Endodermal cell (in vitro differentiated cells): ENCODE measurements at places on chromosomes 6 and 20. TPM values are rescaled to one million over a fixed set of nuclear protein-coding genes. Genes with fewer than 3 reads are reported as not detected.

GRCh38 chr20:63215101-63216040 lies 560 bp downstream of the YTHDF1 start:
- H3K27me3 ChIP-seq, result peaks cover 6% of the 10 kb centered on the region
- DNase-seq, result peak; percentile 85
- H3K4me3 ChIP-seq, result peak overlapping the region; percentile 97
- peaks cover 39% of the 10 kb centered on the region for H3K36me3 ChIP-seq
- H3K27ac ChIP-seq, result peak overlapping the region; percentile 52

DNA sequence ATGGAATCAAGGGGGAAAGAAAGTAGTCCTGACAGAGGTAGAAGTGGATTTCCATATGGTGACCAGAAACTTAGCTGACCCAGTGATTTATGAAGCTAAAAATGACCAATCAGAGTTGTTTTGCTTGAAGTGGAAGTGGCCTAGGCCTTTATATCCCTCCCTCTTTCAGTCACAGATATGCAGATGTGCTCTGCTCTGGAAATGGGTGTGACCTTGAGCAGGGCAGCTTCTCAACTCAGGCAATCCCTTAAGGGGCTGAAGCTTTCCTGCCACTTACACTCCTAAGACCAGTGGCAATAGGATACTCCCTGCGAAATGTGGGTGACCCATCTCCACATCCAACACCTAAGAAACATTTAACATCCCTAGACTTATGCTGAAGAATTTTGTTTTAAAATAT lies 256.6 kb downstream of the EYS start:
- H3K36me3 ChIP-seq, result no peaks in the 10 kb centered on the region
- no peak overlapping the region for H3K4me3 ChIP-seq
- H3K27ac ChIP-seq, result no peak overlapping the region
- peak; percentile 58 for DNase-seq
- H3K4me1 ChIP-seq, result peaks cover 9% of the 10 kb centered on the region

DNA sequence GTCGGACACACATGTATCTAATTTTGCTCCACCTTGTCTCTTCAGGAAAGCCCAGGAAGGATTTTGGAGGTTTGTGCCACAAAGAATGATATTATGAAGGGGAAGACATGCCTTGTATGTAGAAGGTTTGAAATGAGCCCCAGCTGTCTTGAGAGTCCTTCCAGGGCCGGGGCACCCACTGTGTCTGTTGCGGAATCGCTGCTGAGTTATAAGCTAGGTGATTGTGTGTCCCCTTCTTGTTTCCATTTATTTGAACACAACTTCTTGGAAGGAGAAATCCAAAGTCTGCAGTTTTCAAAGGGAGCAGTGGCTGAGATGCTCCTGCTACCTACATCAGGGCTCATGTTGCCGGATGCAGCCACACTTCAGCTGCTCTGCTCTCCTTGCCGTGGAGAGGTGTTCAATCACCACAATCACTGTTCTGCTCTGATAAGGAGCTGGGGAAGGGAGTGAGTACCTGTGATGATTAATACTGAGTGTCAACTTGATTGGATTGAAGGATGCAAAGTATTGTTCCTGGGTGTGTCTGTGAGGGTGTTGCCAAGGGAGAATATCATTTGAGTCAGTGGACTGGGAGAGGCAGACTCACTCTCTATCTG lies 828.6 kb downstream of the QKI start:
- DNase-seq, result no peak
- H3K27ac ChIP-seq, result no peak overlapping the region
- no peaks in the 10 kb centered on the region for H3K36me3 ChIP-seq
- H3K4me1 ChIP-seq, result no peaks in the 10 kb centered on the region

GRCh38 chr6:163390770-163391169 lies 23.7 kb upstream of the QKI start:
- H3K27me3 ChIP-seq, result no peaks in the 10 kb centered on the region
- H3K4me3 ChIP-seq, result no peak overlapping the region
- no peak for DNase-seq
- H3K36me3 ChIP-seq, result no peaks in the 10 kb centered on the region

DNA sequence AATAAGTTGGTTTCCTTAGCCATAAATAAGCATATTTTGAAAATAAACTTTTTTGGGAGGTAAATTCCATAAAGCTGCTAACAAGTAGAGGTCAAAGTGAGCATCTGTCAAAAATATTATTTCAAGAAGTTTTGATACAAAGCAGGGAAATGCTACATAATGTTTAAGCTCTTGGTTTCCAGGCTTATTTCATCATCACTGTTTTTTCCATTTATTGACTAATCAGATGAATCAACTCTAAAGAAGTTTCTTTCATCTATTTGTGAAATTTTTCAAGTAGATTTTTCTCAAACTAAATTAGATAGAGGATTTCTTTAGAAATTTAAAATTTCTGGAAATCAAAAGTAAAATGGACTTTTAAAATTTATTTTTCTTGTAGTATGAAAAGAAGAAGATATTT lies 89.5 kb upstream of the TBX18 start:
- H3K4me1 ChIP-seq, result no peaks in the 10 kb centered on the region
- no peaks in the 10 kb centered on the region for H3K27me3 ChIP-seq
- DNase-seq, result no peak
- H3K4me3 ChIP-seq, result no peak overlapping the region
- H3K36me3 ChIP-seq, result no peaks in the 10 kb centered on the region

Gene GCNT2
- total RNA-seq, result 23.5 and 24.9 TPM in 2 replicates
